Activated CD4-positive, alpha-beta T cell treated with anti-CD3 and anti-CD28 coated beads for 1 hour (primary cell): ENCODE measurements at places on chromosomes 6 and 20.

GRCh38 chr6:158500016-158500735 is 59.7 kb upstream of the TMEM181 start:
- no peak for DNase-seq

- no peak for DNase-seq
These were observed 11.0 kb downstream of the TREML2 start for GRCh38 chr6:41189967-41190366.

- no peak for DNase-seq
These were observed 4.2 kb downstream of the TNFAIP3 start for GRCh38 chr6:137871291-137871690.

GRCh38 chr6:112366695-112367553 is 19.8 kb downstream of the RFPL4B start:
- DNase-seq: no peak

- no peak for DNase-seq
These were observed 24.2 kb downstream of the AKAP12 start for GRCh38 chr6:151263967-151264366.

DNA sequence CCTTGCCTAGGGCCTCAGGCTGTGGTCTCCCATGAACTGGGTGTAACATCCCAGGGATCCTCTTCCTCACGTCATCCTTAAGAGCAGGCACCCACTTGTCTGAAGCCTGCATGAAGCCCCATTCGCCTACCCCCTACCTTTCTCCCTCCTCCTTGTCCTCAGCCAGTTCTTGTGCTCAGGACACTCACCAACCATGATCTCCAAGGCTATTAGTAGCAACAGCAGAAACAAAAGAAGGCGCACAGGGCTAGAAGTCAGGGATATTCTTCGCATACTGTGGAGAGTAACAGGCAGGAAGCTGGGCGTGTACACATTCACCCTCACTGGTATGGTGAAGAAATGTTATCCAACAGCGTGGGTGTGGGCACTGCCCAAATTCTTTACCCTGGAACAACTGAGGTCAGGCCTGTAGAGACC is 7.3 kb downstream of the RAET1E start:
- DNase-seq: no peak

DNA sequence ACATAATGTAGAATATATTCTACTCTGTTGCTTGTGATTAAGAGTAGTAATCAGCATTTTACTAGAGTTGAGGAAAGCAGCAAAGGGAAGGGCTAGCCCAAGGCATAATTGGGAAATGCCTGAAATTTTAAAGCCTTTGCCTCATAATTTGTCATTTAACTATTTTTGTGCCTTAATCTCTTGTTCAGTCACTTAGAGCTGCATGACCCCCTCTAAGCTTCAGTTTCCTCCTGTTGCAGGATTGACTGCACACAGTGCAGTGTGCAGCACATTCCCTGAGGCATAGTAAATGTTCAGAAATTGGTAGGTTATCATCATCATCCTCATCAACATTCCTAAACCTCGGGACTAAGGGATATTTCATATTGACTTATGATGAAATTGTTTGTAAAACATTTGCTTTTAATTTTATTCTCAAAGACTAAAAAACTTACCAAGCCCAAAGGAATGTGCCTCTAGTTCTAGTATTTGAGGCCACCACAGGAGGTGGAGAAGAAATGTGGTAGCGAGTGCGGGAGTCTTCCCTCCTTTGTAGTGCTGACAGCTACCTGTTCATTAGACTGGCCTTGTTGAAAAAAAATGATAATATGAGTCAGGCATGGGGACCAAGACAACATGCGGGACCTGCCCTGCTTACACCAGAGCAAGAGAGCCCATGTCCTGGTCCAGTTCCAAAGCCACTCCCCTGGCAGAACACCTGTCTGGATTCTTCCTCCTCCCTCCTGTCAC is 14.8 kb upstream of the TENT5A start:
- no peak for DNase-seq

DNA sequence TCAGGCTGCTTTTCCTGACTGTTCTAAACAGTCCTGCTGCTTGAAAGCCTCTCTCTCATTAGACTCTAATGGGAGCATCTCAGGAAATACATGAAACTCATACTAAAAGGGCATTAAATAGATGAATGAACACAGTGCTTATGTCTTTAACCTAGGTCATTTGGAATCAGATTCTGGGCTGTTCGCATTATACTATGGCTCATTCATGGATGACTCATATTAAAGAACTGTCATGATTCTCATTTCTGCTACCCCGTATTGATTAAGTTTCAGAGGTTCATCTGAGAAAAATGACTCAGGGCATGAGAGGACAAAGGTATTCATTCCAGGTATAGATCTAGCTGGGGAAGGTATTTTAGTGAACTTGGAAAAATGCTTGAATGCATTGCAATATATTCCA is 335.5 kb downstream of the GJA1 start:
- no peak for DNase-seq

DNA sequence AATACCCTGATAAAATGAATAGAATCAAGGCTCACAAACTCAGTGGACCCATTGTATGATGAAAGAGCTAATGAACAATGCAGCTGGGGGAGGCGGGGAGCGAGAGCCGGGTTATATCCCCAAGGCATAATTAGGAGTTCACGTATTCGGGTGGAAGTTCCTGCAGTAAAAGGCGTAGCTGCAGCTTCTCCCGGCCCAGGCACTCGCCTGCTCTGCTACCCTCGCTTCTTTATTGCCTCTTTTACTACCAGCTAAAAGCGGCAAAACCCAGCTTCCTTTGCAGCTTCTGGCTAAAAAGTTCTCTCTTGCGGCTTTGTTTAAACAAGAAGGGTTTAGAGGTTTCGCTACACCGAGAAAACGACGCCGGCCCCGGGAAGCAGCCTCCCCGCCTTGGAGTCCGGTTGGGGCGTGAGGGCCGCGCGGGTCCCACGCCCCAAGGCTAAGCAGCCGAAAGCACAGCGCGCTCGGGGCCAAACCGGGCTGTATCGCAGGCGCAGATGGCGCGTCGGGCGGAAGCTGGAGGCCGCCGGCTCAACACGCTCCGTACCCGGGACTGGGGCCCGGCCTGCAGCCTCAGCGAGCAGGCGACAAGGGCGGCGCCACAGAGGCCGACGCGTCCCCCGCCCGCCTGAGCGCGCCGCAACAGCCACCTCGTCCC is 1.6 kb downstream of the ZBTB2 start:
- no peak for DNase-seq

- no peak for DNase-seq
These were observed 87.3 kb upstream of the AKIRIN2 start for GRCh38 chr6:87789198-87789899.

DNA sequence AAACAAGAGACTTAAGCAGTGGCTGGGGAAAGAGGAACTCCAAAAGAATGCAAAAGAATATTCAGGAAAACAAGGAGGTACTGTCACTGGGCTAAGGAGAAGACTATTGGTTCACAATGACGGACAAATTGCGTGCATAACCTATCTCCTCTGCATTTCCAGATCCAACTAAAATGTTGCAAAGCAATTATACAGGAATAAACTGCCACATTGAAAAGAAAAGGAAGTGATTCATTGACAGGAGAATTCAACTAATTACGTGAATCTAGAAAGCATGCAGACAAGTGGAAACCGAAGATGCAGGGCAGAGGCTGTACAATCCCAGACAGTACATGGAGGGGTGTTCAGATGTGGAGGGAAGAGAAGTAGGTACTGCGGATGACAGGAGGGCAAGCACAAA is 152.8 kb upstream of the RIPOR2 start:
- no peak for DNase-seq

DNA sequence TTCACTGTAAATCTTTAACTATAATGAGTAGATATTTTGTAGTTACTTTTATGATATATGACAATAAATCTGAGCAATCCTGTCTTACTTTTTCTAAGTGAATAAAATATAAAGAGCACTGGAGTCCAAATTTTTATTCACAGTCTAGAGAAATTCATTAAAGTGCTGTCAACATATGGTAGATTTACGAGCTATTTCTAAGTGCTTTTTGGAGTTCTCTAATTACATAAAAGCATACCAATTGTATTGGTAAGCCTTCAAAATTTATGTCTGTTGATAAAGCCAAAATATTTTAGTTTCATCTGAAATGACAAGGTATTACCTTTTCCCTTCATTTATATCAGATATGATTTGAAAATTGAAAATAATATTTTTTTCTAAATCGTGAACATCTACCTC is 75.4 kb downstream of the MAN1A1 start:
- no peak for DNase-seq

DNA sequence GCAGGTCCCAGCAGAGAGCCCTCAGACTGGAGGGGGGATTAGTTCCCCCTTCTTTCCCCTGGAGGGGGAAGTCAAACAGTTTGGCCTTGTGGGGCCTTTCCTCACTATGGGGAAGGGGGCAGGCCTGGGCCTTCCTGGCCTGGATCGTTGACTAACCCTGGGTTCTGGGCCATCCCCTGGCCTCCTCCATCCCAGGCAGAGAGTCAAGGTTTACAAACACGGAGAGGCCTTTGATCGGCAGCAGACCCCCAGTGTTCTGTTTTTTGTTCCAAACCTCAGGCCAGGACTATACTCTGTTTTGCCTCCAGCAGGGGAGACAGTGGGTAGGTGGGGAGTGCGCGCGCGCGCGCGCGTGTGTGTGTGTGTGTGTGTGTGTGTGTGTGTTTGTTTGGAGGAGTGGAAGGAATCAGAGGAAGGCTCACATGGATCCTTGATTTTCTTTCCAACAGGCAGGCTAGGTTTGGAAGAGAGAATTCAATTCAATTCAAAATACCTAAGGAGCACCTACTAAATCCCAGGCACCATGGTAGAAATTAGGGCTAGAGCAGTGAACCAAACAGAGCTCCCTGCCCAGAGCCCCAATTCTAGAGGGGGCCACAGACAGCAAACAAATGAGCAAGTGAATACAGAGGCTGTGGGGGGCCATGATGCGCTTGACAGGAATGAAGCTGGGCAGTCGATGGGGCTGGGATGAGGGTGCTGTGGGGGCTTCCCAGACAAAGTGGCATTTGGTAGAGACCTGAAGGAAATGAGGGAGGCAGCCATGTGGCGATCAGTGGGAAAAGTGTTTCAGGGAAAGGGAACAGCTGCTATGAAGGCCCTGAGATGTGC is 14.8 kb downstream of the TP53RK start:
- no peak for DNase-seq

DNA sequence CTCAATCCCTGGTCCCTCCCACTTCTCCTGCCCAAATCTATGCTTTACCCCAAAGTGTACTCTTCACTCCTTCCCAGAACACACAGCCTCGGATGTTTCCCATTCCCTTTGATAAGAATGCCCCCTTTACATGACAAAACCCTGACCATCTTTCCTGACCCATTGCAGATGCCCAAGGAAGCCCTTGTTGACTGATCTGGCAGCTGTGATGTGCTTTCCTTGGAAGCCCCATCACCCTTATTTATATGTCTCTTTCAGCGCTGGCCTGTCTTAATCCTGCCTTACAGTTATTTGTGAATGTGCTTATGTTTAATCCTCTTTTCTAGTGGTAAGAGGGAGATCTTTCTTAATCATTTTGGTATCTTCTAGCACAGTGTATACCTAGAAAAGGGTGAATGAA is 523.1 kb downstream of the CD83 start:
- DNase-seq: no peak

DNA sequence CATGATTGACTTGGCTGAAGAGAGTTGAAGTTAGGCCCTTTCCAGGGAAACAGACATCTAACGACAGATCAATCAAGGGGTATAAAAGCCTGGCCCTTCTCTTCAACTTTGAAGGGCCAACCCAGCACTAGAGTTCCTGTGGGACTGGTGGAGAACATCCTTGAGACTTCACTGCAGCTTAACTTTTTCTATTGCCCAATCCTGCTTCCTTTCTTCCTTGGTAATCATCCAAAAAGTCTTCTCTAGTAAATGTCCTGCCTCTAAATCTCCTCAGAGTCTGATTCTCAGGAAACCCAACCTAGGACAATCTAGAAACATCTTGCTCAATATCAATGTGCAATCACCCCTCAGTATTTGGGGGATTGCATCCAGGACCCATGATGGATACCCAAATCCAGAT is 1.9 kb downstream of the MKKS start:
- DNase-seq: no peak

GRCh38 chr20:57207251-57207650 is 59.2 kb downstream of the BMP7 start:
- no peak for DNase-seq

- no peak for DNase-seq
These were observed 110.0 kb downstream of the QRSL1 start for GRCh38 chr6:106739387-106739786.

DNA sequence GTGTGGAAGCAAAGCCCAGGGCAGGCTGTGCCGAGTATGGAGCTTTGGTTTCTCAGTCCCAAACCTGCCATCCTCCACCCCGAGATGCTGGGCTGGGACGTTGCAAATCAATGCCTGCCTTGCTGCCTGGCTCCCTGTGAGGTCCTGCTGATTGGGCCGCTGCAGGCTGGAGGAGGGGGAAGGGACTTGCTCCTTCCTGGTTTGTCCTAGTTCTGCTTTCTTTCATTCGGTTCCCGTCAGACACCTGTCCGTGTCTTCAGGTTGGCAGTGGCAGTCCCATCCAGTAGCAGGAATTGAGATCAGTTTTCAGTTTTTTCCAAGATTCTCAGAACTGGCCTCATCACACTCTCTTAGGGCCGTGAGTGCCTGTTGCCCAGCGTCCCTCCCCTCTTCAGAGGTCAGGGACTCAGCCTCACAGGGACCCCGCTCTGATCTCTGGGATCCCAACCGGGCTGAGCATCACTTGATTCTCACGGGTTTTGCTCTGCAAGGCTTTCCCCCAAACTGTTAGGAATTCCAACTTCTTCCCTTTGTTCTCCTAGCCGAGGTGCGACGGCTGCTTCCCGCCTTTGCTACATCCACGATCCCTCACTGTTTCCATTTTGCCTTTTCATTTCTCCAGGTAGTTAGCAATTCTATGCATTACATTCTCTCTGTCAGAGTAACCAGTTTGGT is 24.2 kb upstream of the TAGAP start:
- no peak for DNase-seq

DNA sequence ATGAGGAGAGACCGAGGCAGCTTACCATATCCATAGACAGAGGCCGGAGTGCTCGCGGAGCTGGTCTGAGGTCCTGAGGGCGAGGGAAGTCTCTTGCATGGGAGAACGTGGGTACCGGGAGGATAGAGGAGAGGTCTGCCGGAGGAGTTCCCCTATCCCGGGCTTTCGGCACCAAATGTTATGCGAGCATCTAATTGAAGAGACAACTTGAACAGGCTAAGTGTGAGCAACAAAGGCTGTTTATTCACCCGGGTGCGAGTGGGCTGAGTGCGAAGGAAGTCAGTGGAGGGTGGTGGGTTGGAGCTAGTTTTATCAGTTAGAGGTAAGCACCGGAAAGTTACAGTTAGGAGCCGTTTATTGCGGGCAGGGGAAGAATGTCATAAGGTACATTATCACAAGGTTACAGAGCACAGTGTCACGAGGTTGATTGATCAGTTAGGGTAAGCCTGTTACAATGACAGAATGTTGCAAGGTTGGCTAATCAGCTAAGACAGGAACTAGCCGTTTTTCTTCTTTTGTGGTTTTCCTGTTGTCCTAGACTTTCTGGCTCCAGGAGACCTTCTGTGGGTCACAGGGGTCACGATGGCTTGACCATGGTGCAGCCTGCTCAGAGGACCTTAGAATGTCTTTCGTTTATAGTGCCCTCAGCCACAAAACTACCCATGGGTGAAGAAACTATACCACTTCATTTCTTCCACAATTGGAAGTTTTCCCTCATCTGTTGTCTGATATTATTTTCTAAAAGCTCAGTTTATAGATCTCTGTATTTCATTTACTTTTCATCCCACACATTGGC is 746.0 kb upstream of the ADGRB3 start:
- no peak for DNase-seq

- DNase-seq: no peak
These were observed 242.2 kb downstream of the NRN1 start for GRCh38 chr6:5764401-5764955.
